ENCODE measurements at places on chromosomes 3 and 15. TPM values are rescaled to one million over a fixed set of nuclear protein-coding genes. Genes with fewer than 3 reads are reported as not detected.

Gene HHLA2
- total RNA-seq: not detected

GRCh38 chr15:26358708-26359107 lies 414.2 kb downstream of the GABRB3 start:
- no peak for DNase-seq

Gene ZNF385D
- 0.13 TPM for total RNA-seq

GRCh38 chr3:59791774-59792308 lies 742.0 kb upstream of the CFAP20DC start:
- DNase-seq: no peak

Gene IQCF6
- not detected for total RNA-seq

GRCh38 chr15:76903251-76903681 lies 1.9 kb downstream of the SCAPER start:
- DNase-seq: peak; percentile 44

Measured in HT1080 (cell line).